ENCODE measurements at places on chromosomes 7 and 10.

GRCh38 chr7:24741679-24742505 is 15.4 kb downstream of the GSDME start:
- no peaks in the 10 kb centered on the region for H3K4me1 ChIP-seq
- no peaks in the 10 kb centered on the region for H3K27me3 ChIP-seq
- H3K27ac ChIP-seq, result no peak overlapping the region
- H3K36me3 ChIP-seq, result no peaks in the 10 kb centered on the region
- H3K4me3 ChIP-seq, result no peak overlapping the region
- DNase-seq, result no peak

GRCh38 chr10:110076559-110077318 is 69.0 kb downstream of the ADD3 start:
- H3K27me3 ChIP-seq, result no peaks in the 10 kb centered on the region
- H3K4me3 ChIP-seq, result peak overlapping the region; percentile 1
- DNase-seq, result peak; percentile 99

DNA sequence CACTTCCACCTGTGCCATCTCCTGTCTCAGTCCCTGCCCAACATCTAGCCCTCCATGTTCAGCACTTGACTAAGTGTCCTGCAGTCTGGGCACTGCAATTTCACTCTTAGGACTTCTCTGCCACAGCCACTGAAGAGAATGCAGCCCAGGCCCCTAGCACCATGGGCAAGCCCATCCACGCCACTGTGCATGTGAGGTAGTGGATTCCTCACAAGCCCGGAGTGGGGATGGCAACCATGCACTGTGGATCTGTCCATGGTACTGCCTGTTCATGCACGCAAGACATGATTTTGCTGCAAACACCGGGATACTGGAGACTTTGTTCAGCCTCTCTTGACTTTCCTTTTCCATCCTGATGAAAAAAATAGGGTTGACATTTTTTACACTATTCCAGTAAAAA is 12.3 kb downstream of the DDC start:
- H3K27me3 ChIP-seq, result no peaks in the 10 kb centered on the region
- peak; percentile 81 for DNase-seq
- no peak overlapping the region for H3K4me3 ChIP-seq
- no peaks in the 10 kb centered on the region for H3K36me3 ChIP-seq
- no peak overlapping the region for H3K27ac ChIP-seq

- H3K4me3 ChIP-seq, result no peak overlapping the region
- no peaks in the 10 kb centered on the region for H3K36me3 ChIP-seq
Observed at GRCh38 chr7:150398108-150398964, 19.2 kb downstream of the ZNF775 start.

DNA sequence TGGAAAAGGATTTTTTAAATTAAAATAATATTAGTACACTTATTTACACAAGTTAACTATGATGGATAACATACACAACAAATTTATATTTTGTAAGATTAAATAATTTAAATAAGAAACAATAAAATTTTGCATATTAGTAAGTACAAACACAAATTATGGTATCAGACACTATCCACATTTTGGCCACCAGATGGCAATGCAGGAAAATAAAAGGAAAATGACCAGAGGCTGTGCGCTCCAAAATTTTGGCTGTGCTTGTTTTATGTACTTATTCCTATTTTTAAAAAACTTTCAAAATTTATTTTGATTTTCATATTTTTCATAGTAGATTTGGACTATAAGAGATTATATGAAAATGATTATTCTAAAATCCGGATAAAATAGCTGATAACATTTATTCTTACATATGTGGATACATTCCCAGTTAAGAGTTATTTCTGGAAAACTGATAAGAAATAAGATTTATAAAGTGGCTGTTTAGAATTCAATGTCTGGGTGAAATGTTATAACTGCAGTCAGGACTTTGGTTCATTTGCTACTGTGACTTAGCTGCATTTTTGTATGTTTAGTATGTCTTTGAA is 274.7 kb upstream of the HGF start:
- DNase-seq, result peak; percentile 61
- no peak overlapping the region for H3K27ac ChIP-seq
- H3K4me1 ChIP-seq, result no peaks in the 10 kb centered on the region
- H3K4me3 ChIP-seq, result no peak overlapping the region
- no peaks in the 10 kb centered on the region for H3K27me3 ChIP-seq

DNA sequence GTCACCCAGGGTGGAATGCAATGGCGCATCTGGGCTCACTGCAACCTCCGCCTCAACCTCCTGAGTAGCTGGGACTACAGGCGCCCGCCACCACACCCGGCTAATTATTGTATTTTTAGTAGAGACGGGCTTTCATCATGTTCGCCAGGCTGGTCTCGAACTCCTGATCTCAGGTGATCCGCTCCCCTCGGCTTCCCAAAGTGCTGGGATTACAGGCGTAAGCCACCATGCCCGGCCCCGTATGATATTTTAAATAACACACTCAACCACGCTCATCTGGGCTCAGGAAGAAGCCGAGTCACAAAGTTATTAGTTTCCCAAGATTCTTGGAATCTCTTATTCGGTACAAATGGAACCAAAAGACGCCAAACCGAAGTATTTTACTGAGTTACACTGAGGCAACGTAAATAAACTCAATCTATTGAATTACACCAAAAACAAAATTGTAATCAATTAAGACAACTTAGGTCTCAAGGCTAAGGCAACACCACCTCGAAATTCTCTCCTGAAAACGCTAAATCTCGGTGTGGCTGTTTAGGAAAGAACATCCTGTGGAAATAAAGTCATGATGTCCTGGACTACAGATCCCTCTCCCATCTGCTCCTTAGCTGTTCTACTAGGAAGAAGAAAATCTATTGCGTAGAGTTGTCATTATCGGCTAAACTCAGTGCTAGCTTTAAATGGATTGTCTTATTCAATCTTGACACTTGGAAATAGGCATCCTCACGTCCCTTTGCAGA is 910 bp downstream of the ARHGAP19 start:
- no peaks in the 10 kb centered on the region for H3K36me3 ChIP-seq
- H3K4me1 ChIP-seq, result no peaks in the 10 kb centered on the region

DNA sequence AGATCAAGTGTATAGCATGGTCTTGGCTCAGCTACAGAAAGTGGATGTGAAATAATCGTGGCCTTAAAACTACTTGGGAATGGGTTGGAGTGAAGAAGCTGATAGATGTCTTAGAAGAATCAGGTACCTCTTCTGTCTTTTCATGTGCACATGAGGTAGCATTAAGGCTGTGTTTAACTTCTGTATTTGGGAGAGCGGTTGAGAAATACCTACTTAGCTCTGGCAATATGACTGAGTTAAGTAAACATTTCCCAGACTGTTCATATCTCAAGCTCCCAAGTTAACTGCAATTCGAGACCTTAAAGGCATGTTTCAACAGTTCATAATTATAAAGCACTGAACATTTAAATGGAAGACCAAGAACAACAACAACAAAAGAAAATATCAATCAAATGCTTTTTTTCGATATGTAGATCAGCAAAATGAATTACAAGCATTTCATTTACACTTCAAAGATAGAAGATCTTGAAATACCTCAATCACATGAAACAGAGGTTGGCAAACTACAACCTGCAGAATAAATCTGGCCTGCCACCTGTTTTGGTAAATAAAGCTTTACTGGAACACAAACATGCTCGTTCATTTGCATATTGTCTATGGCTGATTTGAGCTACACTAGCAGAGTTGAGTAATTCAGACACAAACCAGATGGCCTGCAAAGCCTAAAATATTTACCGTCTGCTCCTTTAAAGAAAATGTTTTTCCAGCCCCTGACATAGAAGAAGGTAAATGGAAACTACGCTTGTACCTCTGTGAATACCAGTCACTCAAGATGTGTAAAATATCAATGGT is 337.1 kb upstream of the GLI3 start:
- H3K36me3 ChIP-seq, result no peaks in the 10 kb centered on the region
- H3K27ac ChIP-seq, result no peak overlapping the region
- no peaks in the 10 kb centered on the region for H3K27me3 ChIP-seq

GRCh38 chr10:48238826-48239520 is 35.5 kb downstream of the FRMPD2 start:
- no peak overlapping the region for H3K27ac ChIP-seq
- H3K27me3 ChIP-seq, result no peaks in the 10 kb centered on the region
- H3K36me3 ChIP-seq, result no peaks in the 10 kb centered on the region
- no peaks in the 10 kb centered on the region for H3K4me1 ChIP-seq
- DNase-seq, result no peak

DNA sequence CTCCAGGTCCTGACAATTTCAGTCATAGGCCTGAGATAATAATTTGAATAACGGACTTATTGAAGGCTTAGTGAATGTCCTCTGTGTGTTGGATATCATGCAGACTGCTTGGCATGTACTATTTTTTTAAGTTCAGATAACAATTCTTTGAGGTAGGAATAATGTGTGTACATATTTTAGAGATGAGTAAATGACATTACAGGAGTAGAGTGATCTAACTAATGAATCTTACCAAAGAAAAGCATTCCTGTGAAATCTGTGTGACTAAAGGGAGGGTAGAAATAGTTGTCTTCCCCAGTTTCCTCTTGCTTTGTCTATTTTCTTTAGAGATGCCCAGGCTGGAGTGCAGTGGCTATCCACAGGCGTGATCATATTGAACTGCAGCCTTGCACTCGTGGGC is 391.8 kb upstream of the ETV1 start:
- no peak overlapping the region for H3K27ac ChIP-seq
- H3K36me3 ChIP-seq, result no peaks in the 10 kb centered on the region
- no peaks in the 10 kb centered on the region for H3K27me3 ChIP-seq

Data from cardiac muscle cell (in vitro differentiated cells and primary cell).